Right lung (tissue), 10 donors: ENCODE measurements at places on chromosomes 5 and 9.

DNA sequence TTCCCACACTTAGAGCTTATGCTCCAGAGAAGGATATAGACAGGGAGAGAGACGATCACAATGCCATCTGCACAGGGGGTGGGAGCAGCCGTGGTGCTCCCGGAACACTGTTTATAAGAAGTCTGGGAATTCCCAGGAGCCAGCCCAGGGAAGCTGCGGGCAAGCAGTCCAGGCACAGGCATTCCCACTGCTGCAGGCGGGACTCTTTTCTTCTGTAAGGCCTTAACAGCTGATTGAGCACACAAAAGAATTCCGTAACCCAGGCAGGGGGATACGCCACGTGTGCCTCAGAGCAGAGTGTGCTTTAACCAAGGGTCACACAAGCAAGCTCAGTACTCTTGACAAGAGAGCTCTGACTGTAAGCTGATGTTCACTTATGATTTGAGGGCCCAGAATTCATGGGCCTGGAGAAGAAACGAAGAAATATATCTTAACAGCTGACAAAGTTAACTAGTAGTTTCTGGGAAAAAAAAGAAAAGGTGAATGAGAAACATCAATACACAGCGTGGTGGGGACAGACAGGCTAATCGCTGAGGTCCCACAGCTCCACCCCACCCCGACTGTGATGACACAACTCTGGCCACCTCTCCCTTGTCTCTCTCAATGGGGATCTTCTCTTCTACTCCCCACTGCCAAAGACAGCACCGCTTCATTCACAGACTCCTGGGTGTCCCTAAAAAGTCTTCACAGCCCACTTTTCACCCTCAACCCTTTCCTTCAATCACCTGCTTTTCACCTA lies 85.9 kb upstream of the SIMC1 start:
- no peak for DNase-seq

DNA sequence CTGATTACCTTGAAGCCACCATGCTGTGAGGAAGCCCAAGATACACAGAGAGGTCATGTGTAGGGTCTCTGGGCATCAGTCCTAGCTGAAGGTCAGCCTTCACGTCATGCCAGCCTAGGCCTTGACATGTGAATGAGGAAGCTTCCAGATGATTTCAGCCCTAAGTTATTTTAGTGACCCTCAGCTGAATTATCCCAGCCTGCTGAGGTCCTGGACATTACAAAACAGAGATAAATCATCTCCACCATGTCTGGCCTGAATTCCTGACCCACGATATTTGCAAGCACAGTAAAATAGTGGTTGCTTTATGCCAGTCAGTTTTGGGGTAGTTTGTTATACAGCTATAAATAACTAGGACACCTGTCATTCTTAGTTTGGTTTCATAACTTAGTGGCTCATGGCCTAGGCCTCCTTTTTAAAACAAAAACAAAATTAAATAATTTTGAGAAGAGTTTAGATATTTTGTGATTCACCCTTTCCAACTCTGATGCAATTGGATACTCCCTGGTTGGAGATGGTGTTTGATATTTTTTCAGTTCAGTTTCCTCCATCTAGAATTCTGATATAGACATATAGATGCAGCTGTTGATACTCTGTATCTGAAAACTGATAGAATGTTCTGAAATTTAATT lies 571.3 kb upstream of the CLINT1 start:
- DNase-seq = no peak

GRCh38 chr9:78171651-78172050 lies 64.2 kb upstream of the CEP78 start:
- no peak for DNase-seq

- DNase-seq = no peak
Observed at GRCh38 chr5:96680759-96681470, 18.7 kb downstream of the CAST start.

DNA sequence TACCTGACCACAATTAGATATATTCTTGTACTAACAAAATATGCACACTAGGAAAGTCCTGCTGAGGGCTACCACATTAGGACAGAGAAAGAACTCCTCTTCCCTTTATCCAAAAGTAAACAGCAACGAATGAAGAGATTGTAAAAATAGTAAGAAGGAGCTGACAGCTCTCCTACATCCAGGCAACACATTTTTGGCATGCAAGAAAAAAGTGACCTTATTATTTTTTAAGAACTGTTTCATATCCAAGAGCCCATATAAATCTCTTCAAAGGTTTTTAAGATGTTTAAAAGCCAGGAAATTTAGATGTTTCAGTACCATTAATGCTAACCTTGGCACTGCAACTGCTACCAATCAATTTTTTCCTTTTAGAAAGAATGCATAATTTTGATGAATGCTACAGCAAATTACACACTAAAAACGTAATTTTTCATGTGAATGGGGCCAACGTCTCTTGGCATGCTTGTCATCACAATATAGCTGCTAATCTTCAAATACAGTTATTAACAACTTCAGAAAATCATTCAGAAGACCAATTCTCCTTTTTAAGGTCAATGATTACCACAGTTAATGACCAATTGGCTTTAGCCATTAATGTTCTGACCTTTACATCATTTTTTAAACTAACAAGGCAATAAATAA lies 132.0 kb downstream of the FBXL17 start:
- DNase-seq = no peak

- no peak for DNase-seq
Observed at GRCh38 chr5:76986825-76987526, 34.1 kb downstream of the CRHBP start.

DNA sequence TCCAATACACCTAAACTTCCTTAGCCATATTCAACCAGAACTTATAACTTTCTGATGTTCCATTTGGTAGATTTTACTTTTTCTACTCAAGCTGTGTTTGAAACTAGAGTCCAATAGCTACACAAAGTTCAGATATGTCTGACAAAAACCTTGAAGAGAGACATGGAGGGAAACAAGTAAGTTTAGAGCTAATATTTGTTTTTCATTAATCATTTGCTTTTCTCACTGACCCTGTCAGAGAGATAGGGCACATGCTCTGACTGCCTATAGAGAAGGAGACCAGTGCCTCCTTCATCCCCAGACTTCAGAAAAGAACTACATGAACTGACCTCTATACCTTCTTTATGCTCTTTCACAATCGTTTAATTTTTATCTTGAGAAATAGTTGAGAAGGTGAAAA lies 157.0 kb upstream of the PPP1R2B start:
- DNase-seq = no peak

DNA sequence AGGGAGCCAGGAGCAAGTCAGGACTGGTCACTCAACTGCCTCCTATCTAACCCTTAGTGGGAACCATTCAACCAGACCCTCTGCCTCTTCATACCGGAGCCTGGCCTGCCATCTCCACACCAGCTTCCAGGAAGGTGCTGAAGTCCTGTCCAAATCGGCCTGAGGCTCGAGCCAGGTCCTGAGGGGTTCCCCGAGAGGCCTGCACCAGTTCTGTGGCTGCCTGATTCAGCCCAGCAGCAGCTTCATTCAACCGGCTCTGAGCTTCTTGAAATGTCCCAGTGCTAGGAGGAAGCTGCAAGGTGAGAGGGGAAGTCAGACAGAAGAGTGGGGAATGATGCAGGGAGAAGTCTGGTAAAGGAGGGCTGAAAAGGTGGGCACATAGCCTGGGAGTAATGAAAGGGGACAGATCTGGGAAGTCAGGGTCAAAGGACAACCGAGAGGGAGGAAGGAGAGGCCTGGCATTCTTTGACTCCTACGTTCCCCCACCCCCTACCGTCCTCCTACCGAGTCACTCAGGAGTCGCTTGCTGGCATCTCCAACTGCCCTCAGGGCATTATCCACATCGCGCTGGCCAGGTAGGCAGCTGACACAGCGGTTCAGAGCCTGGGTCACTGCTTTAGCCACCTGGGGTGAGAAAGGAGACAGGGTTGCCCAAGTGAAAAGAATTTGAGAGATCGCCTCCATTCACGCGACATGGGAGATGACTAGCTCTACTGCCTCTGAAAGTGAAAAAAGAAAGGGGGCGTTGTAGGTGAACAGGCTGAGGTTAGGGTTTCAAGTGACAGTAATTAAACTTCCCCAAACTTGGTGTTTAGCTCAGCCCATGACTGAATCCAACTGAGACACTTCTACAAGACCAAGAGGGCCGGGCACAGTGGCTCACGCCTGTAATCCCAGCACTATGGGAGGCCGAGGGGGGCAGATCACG lies 20.2 kb downstream of the TLN1 start:
- no peak for DNase-seq

GRCh38 chr9:447230-448025 lies 232.8 kb downstream of the DOCK8 start:
- no peak for DNase-seq

DNA sequence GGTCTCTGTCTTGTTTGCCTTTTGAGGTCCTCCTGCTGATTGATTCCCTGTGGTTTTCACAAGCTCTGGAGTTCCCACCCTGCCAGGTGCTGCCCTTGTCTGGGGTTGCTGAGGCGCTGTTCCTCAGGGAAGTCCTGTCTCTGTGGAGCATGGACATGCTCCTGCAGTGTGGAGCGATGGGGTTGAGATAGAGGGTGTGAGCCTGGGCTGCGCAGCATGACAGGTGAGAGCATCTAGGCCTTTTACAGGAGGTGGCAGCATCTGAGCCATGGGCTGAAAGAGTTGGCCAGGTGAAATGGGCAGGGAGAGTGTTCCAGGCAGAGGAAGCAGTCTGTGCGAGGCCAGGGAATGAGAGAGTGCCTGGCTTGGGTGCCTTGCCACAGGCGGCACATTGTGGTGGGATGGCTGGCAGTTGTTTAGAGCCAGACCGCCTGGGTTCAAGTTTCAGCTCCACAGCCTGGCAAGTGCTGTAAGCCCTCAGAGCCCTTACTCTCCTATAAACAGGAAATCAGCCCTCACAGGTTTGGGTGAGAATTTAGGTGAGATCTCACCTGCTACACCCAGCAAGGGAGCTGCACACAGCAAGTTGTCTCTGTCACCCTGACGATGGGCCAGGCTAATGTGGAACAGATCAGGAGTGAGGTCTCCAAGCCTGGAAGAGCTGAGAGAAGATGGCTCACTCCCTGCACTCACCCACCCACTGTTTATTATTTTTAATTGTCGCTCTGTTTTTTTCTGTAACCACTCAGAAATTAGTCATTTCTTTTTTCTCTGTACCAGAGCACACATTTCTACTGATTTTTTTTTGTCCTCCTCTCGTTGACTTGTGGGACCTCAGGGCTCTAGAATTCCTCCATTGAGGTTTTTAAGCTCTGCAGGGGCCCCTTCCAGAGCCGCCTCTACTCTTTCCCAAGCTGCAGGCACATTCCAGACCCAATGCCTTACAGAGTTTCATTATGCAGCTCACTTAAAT lies 19.6 kb downstream of the TCOF1 start:
- DNase-seq = no peak

- no peak for DNase-seq
Observed at GRCh38 chr9:87445646-87446045, 52.0 kb upstream of the DAPK1 start.

DNA sequence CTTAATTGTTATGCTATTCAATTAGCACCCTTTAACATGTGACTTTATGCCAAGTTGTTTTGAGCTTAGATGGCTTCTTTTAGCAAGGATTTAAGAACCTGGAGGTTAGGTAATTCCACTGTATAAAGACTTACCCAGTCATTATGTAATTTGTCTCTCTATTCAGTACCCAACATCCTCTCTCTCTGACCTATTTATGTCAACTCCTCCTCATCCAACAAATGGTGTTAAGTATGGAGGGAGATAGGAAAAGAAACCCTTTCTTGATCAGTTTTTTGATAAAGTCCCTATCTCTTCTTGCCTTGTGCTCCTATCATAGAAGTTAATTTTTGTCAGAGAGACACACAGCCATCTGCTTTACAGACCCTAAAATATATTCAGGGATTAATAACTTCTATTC lies 181.2 kb upstream of the GPR151 start:
- no peak for DNase-seq

DNA sequence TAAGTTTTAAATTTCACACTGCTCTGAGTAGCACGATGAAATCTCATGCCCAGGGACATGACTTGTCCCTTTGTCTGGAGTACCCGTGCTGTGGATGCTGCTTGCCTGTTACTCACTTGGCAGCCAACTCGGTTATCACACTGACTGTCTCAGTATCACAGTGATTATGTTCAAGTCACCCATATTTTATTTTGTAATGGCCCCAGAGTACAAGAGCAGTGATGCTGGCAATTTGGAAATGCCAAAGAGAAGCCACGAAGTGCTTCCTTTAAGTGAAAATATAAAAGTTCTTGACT lies 22.8 kb upstream of the SCGB3A2 start:
- no peak for DNase-seq

- no peak for DNase-seq
Observed at GRCh38 chr9:134886413-134886913, 5.9 kb downstream of the FCN2 start.

GRCh38 chr5:39863926-39864552 lies 439.3 kb upstream of the DAB2 start:
- no peak for DNase-seq

- peak; percentile 31 for DNase-seq
Observed at GRCh38 chr5:55226934-55227663, at the start of gene MCIDAS. Gene MCIDAS, minus strand, starts transcription at chr5:55227315. Its CDS starts 177 bp downstream, at chr5:55227138.

GRCh38 chr9:136845465-136846260 lies 3.4 kb downstream of the AJM1 start:
- DNase-seq = no peak

- DNase-seq = no peak
Observed at GRCh38 chr5:137186759-137187461, 312.2 kb downstream of the SPOCK1 start.

GRCh38 chr5:591746-592145 lies 20.4 kb upstream of the CEP72 start:
- DNase-seq = no peak

DNA sequence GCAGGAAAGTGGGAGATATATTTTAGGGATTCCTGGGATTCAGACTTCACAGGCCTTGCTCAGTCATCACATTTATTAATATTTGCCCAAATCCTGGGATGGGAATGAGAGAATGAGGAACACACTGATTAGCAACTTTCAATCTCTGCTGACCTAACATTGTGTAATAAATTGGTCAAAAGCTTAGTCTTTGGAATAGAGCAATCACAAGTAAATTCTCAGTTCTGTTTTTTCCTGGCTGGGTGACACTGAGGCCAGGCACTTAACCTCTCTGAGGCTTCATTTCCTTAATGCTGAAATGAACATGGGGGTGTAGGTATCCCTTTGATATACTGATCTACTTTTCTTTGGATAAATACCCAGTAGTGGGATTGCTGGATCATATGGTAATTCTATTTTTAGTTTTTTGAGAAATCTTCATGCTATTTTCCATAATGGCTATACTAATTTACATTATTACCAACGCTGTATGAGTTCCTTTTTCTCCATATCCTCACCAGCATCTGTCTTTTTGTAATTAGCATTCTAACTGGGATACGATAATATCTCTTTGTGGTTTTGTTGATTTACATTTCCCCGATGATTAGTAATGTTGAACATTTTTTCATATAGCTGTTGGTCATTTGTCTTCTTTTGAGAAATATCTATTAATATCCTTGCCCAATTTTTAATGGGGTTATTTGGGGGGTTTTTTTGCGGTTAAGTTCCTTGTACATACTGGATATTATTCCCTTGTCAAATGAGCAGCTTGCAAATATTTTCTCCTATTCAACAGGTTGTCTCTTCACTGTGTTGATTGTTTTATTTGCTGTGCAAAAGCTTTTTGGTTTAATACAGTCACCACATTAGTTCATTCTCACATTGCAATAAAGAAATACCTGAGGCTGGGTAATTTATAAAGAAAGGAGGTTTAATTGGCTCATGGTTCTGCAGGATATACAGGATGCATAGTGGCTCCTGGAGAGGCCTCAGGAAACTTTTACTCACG lies 36.8 kb upstream of the NIPBL start:
- no peak for DNase-seq
